ENCODE measurements at places on chromosomes 1 and 21. TPM values are rescaled to one million over a fixed set of nuclear protein-coding genes. Genes with fewer than 3 reads are reported as not detected.

GRCh38 chr1:210922666-210923065 lies 211.3 kb downstream of the KCNH1 start:
- no peak for DNase-seq
- H3K27ac ChIP-seq = no peak overlapping the region
- no peak overlapping the region for H3K4me3 ChIP-seq

DNA sequence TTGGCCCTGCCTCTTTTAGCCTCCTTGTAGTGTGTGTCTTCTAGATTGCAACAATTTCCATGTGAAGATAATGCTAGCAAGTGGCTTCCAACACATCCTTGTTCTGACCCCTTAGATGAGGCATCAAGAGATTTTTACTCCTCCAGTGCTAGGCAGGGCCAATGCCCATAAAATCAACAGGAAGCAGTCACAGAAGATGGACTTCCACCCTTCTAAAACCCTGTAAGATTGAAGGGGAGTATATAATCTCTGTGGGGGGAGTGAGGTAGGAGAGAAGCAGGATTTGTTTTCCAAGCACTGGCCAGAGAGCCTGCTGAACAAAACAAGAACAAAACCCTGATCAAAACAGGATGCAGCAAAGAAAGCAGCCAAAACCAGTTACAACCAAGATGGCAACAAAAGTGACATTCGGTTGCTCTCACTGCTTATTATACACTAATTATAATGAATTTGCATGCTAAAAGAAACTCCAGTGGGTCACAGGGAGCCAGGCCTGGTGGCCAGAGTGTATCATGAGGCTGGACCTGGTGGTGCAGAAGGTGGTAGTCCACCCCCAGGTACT lies 12.1 kb downstream of the GON4L start:
- no peak for DNase-seq
- H3K27me3 ChIP-seq = no peaks in the 10 kb centered on the region
- H3K4me3 ChIP-seq = no peak overlapping the region
- H3K4me1 ChIP-seq = no peaks in the 10 kb centered on the region
- no peak overlapping the region for H3K27ac ChIP-seq

DNA sequence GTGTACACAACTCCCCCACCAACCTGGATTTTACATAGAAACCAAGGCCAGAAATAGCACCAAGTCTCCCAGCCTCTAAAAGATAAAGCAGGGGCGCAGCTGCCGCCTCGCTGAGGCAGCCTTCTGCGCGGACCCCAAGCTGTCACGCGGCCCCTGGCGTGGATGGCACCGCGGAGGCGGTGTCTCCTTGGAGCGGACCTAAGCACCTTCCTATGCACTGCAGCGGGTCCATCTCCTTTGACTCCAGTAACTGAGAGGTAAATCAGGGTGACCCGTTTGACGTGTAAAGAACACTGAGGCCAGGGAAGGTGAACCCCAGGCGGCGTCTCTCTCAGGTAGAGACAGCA lies 17.0 kb downstream of the ZNF697 start:
- peak overlapping the region; percentile 60 for H3K27ac ChIP-seq
- H3K4me1 ChIP-seq = peaks cover 7% of the 10 kb centered on the region
- H3K4me3 ChIP-seq = peak overlapping the region; percentile 54
- DNase-seq = no peak

GRCh38 chr1:150931773-150932172 lies 5.6 kb downstream of the SETDB1 start:
- H3K36me3 ChIP-seq = peaks cover 69% of the 10 kb centered on the region
- H3K4me3 ChIP-seq = no peak overlapping the region
- no peaks in the 10 kb centered on the region for H3K4me1 ChIP-seq
- H3K27ac ChIP-seq = no peak overlapping the region

DNA sequence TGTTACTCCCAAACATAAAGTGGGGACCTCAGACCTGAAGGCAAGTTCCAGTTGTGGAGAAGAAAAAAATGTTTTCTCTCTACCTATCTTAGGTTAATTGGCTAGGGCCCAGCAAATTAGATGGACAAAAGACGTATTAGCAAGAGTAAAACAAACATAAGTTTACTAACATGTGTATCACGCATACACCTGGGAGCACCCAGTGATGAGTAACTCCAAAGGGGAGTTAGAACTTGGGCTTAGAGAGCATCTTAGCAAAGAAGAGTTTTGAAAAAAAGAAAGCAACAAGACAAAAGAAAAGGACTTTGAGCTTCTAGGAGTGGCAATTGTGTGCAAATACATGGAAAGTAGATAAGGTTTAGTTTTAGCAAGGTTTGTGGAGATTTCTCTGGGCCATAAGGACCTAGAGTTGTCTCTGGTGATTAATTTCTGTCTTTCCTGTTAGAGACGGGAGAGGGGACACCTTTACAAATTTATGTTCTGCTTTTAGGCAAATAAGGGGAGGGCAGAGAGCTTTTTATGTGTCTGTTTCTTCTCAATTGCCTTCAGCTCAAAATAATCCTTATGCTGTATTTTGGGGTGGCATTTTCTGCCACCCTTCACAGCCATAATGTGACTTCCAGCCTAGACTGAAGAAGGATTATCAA lies 76.7 kb upstream of the PTGFRN start:
- no peaks in the 10 kb centered on the region for H3K36me3 ChIP-seq
- H3K4me1 ChIP-seq = peaks cover 27% of the 10 kb centered on the region
- no peak overlapping the region for H3K27ac ChIP-seq
- H3K27me3 ChIP-seq = no peaks in the 10 kb centered on the region
- no peak overlapping the region for H3K4me3 ChIP-seq
- no peak for DNase-seq

GRCh38 chr1:224217655-224218623 lies 34.9 kb downstream of the DEGS1 start:
- H3K27me3 ChIP-seq = no peaks in the 10 kb centered on the region
- no peak overlapping the region for H3K4me3 ChIP-seq
- no peak overlapping the region for H3K27ac ChIP-seq
- DNase-seq = no peak
- H3K36me3 ChIP-seq = no peaks in the 10 kb centered on the region

DNA sequence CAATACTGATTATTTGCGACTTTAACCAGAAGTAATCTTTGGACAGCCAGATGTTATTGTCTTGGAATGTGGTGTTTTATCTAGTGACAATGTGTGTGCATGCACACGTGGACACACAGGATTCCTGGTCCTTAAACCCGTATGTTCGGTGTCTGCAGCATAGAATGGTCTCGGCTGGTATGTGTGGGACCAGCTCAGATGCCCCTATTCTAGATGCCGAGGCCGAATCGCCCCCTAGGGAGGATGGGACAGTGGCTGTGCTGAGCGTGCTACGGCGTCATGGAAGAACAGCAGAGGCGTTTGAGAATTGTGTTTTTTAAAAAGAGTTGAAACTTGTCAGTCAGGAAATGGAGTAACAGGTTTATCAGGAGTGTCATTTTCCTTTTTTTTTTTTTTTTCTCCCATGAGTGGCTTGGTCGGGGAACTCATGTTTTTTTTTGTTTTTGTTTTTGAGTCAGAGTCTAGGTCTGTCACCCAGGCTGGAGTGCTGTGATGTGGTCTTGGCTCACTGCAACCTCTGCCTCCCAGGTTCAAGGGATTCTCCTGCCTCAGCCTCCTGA lies 30.1 kb downstream of the SKI start:
- no peak overlapping the region for H3K4me3 ChIP-seq
- H3K36me3 ChIP-seq = no peaks in the 10 kb centered on the region
- no peaks in the 10 kb centered on the region for H3K27me3 ChIP-seq

DNA sequence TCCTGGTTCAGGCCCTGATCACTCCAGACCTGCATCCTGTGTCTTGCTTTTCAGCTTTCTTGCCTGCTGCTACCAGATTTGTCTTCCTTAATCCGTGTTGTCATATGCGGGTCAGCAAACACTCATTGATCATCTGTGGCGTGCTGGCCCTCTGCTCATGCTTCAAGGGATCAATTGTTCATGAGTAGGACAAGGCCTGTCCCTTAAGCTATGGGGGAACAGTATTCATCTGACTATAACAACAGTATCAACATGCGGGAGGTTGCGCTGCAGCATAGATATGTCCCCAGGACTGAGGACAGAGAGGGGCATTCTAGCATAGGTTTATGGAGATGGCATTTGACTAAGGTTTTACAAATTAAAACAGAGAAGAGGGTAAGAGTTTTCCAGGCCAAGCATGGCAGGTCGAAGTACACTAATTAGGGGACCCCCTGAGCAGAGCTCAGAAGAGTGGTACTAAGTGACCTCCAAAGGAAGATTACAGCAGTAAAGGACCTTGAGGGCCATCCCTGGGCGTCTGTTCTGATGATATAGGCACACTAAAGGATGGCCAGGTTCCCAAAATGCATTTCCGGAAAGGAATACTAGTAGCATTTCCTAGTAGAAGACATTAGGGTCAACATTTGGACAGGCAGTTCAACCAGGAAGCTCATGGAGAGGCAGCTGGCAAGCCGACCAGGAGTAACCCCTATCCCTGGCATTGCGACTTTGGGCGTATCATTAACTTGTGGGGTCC lies 811 bp upstream of the ZNF672 start:
- no peak for DNase-seq
- no peaks in the 10 kb centered on the region for H3K4me1 ChIP-seq
- peak overlapping the region; percentile 82 for H3K4me3 ChIP-seq
- H3K36me3 ChIP-seq = no peaks in the 10 kb centered on the region
- H3K27me3 ChIP-seq = 0 out of 2 replicates have a peak, but pooled peaks cover 3% of the 10 kb centered on the region
- H3K27ac ChIP-seq = no peak overlapping the region

KRTAP19-7 gene
- total RNA-seq = not detected

MAB21L3 gene
- 0.95 TPM for total RNA-seq

LENEP gene
- not detected for total RNA-seq

KCNQ4 gene
- total RNA-seq = 0.12 TPM

ZNF670 gene
- total RNA-seq = 8.0 TPM

DNA sequence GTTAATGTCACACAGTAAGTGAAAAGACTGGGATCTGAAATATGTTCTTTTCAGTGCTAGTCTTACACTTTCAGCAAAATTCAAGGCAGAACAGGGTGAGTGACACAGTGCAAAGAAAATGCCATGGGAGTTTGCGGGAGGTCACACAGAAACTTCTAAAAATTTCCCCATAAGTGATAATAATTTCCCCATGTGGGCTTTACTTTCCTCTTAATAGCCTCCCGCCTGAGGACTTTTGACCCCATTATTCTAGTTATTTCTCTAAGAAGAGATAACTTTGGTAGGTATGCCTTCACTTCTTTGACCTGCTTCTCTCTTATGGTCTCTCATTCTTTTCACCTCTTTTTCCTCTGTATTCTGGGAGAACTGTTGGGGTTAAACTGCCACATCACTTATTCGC lies 8.1 kb upstream of the DNAH14 start:
- H3K27me3 ChIP-seq = 0 out of 2 replicates have a peak, but pooled peaks cover 3% of the 10 kb centered on the region
- no peak overlapping the region for H3K27ac ChIP-seq
- DNase-seq = no peak
- no peaks in the 10 kb centered on the region for H3K36me3 ChIP-seq
- no peak overlapping the region for H3K4me3 ChIP-seq
- no peaks in the 10 kb centered on the region for H3K4me1 ChIP-seq

- H3K27ac ChIP-seq = no peak overlapping the region
- no peak overlapping the region for H3K4me3 ChIP-seq
- H3K4me1 ChIP-seq = no peaks in the 10 kb centered on the region
- H3K27me3 ChIP-seq = no peaks in the 10 kb centered on the region
Measured at GRCh38 chr1:159172614-159173291, 1.3 kb downstream of the CADM3 start.

S100B gene
- 0.25 TPM for total RNA-seq

PPFIA4 gene
- total RNA-seq = 21.5 TPM

DNA sequence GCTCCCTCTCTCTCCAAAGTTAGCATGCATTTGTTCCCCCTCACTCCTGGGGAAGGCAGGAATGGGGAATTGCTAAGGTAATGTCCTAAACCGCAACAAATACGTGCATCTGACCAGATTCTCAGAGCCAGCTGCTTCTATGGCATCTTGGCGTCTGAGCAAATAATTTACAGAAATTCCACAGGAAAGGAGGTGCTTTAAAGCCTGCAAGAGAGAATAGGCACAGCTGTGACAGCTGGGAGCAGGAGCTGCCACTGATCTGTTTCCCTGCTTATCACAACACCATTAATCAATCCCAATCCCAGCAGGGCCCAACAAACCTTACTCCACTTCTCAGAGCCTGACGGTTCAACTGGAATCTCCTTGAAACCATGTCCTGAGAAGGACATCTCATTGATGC lies 83.5 kb upstream of the ZNF281 start:
- no peaks in the 10 kb centered on the region for H3K36me3 ChIP-seq
- peak; percentile 71 for DNase-seq
- H3K4me3 ChIP-seq = no peak overlapping the region
- H3K27me3 ChIP-seq = no peaks in the 10 kb centered on the region

DNA sequence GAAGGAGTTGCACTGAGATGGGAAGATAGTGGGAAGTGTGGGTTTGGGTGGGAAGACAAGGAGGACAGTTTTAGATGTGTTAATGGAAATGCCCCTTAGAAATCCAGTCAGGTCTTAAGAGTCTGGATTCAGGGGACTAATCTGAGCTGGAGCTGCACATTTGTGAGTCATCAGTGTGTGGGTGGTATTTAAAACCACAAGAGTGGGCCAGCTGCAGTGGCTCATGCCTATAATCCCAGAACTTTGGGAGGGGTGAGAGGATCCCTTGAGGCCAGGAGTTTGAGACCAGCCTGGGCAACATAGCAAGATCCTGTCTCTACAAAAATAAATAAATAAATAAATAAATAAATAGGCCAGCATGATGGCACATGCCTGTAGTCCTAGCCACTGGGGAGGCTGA lies 40.9 kb upstream of the SLC6A9 start:
- DNase-seq = peak; percentile 77
- peaks cover 22% of the 10 kb centered on the region for H3K4me1 ChIP-seq
- H3K4me3 ChIP-seq = no peak overlapping the region
- no peaks in the 10 kb centered on the region for H3K27me3 ChIP-seq
- H3K27ac ChIP-seq = no peak overlapping the region

C1orf21 gene
- total RNA-seq = 5.8 TPM

GRCh38 chr1:55076356-55076755 lies 37.0 kb downstream of the PCSK9 start:
- no peaks in the 10 kb centered on the region for H3K27me3 ChIP-seq
- H3K27ac ChIP-seq = no peak overlapping the region
- H3K4me3 ChIP-seq = no peak overlapping the region
- H3K4me1 ChIP-seq = no peaks in the 10 kb centered on the region
- DNase-seq = no peak

SFN gene
- 0.14 TPM for total RNA-seq

GRCh38 chr1:205072881-205073280 lies 11.4 kb downstream of the TMEM81 start:
- H3K4me1 ChIP-seq = peaks cover 21% of the 10 kb centered on the region
- no peaks in the 10 kb centered on the region for H3K36me3 ChIP-seq
- H3K27me3 ChIP-seq = no peaks in the 10 kb centered on the region
- DNase-seq = no peak
- no peak overlapping the region for H3K27ac ChIP-seq

All from SJCRH30 (cell line).